ENCODE measurements at places on chromosomes 3 and 15. TPM values are rescaled to one million over a fixed set of nuclear protein-coding genes. Genes with fewer than 3 reads are reported as not detected.

Gene CACNA2D2
- not detected for total RNA-seq

Gene SNX1
- 119 TPM for total RNA-seq

Gene GREM1
- not detected for total RNA-seq

Gene FBXL22
- 0.71 TPM for total RNA-seq

Gene ISL2
- 7.6 TPM for total RNA-seq

Gene TRH
- not detected for total RNA-seq

Gene TRPM1
- not detected for total RNA-seq

Gene PAK6
- 7.0 TPM for total RNA-seq

Gene WDR48
- 34.1 TPM for total RNA-seq

Gene TMEM39A
- 54.3 TPM for total RNA-seq

Gene CACNA2D3
- not detected for total RNA-seq

Gene SPESP1
- not detected for total RNA-seq

Gene NANOGP8
- not detected for total RNA-seq

Gene ABHD17C
- total RNA-seq: 69.7 TPM

Gene AMIGO3
- 0.73 TPM for total RNA-seq

Gene HYAL3
- total RNA-seq: 4.3 TPM

Gene MKRN3
- total RNA-seq: not detected

Gene UCN2
- total RNA-seq: 0.94 TPM

Gene TGM5
- total RNA-seq: not detected

Gene SERPINI2
- total RNA-seq: not detected

Gene SLC51A
- total RNA-seq: not detected

Gene DUSP7
- total RNA-seq: 7.9 TPM

Gene OCA2
- total RNA-seq: not detected

Gene PEX11A
- total RNA-seq: 6.7 TPM

Gene COL8A1
- 0.71 TPM for total RNA-seq

Gene TEX55
- not detected for total RNA-seq

Gene SLC6A1
- not detected for total RNA-seq

Gene AGTR1
- not detected for total RNA-seq

Gene RAB7A
- total RNA-seq: 522 TPM

Gene AGBL1
- total RNA-seq: not detected

Gene FAM43A
- total RNA-seq: 1.8 TPM

Gene WDR72
- 3.7 TPM for total RNA-seq

Gene NR1I2
- total RNA-seq: 6.0 TPM

Gene EIF4E3
- total RNA-seq: 8.7 TPM

Gene TNNC1
- 26.5 TPM for total RNA-seq

Gene PXK
- 10.8 TPM for total RNA-seq

Gene PLD1
- 58.5 TPM for total RNA-seq

Gene CLK3
- total RNA-seq: 89.2 TPM

Gene LDHAL6B
- total RNA-seq: not detected

Gene CPEB1
- total RNA-seq: 7.6 TPM

Gene CLEC3B
- not detected for total RNA-seq

Gene BCHE
- total RNA-seq: 1.3 TPM

Gene GOLGA8S
- total RNA-seq: 0.09 TPM

Gene TMC3
- total RNA-seq: not detected

Gene GATA2
- total RNA-seq: 13.6 TPM

Gene CKMT1B
- 5.4 TPM for total RNA-seq

Gene HCLS1
- total RNA-seq: 2.5 TPM

Gene TGFBR2
- 105 TPM for total RNA-seq

Gene LRIG1
- total RNA-seq: 10.0 TPM

Gene GP9
- total RNA-seq: not detected

Gene KNG1
- not detected for total RNA-seq

Gene LSAMP
- 0.90 TPM for total RNA-seq

Gene ZCWPW2
- 0.42 TPM for total RNA-seq

Gene GRM7
- not detected for total RNA-seq

Gene GPR87
- 1.2 TPM for total RNA-seq

Gene MEGF11
- 0.09 TPM for total RNA-seq
